ENCODE measurements at places on chromosomes 5 and 9.

DNA sequence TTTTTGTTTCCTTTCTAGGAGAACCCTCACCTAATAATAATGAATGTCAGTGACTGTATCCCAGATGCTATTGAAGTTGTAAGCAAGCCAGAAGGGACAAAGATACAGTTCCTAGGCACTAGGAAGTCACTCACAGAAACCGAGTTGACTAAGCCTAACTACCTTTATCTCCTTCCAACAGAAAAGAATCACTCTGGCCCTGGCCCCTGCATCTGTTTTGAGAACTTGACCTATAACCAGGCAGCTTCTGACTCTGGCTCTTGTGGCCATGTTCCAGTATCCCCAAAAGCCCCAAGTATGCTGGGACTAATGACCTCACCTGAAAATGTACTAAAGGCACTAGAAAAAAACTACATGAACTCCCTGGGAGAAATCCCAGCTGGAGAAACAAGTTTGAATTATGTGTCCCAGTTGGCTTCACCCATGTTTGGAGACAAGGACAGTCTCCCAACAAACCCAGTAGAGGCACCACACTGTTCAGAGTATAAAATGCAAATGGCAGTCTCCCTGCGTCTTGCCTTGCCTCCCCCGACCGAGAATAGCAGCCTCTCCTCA is 87.1 kb downstream of the OSMR start:
- DNase-seq = no peak

- DNase-seq = no peak
Observed at GRCh38 chr5:9479990-9480389, 65.9 kb downstream of the SEMA5A start.

- DNase-seq = no peak
Observed at GRCh38 chr5:171261904-171262303, 47.1 kb upstream of the TLX3 start.

DNA sequence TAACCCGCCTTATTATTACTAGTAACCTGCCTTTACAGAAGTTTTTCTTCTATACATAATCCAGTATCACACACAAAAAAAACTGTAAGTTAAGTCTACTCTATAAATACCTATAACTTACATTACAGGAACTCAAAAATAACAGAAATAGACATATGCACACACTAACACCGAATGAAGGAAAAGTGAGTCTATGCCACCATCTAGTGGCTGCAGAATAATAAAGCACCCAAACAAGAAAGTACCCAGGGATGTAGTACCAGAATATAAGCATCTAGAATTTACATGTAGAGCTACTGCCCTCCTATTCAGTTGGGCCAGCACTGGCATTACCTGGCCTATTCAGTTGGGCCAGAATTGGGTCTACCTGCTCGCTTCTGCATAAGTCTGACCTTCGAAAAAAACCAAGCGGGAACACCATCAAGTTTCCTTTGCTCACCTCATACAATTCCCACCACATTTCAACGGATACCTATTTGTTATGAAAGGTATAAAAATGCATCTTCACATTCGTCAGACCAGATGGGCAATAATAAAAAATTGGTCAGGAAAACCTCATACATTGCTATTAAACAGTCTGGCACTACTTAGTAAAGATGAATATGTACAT is 4.0 kb upstream of the NIPSNAP3A start:
- no peak for DNase-seq

- no peak for DNase-seq
Observed at GRCh38 chr5:39106322-39106721, 32.1 kb upstream of the RICTOR start.

DNA sequence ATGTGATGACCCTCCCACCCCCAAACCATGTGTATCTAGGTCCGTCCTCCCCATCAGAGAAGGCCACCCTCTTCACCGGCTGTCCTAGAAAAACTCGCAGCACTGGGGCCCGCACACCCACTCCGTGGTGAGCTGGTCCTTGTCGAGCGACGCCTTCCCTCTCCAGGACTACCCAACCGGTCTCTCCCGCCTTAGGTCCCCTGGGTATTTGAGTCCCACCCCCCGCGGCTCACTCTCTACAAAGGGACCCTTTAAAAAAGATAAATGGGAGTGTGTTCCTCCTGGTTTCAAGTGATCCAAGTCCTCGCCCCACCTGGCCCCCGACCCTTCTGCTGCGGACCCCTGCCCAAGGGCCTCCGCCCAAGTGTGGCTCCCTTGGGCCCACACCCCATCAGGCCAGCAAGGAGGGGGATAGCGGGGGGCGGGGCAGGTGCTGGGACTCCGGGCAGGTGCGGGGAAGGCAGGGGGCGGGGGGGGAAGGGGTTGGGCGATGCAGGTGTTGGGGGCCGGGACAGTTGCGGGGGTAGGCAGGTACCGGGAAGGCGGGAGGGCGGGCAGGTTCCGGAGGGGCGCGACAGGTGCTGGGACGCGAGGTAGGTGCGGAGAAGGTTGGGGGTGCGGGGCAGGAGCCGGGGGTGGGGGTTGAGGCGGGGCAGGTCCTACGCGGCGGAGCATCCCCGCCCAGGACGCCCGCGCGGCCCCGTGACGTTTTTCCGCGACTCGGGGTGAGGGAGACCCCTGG is 970 bp upstream of the ARRDC1 start:
- no peak for DNase-seq

GRCh38 chr5:176559683-176560082 is 10.5 kb downstream of the CDHR2 start:
- no peak for DNase-seq
